ENCODE measurements at places on chromosomes 5 and 9. TPM values are rescaled to one million over a fixed set of nuclear protein-coding genes. Genes with fewer than 3 reads are reported as not detected.

- H3K36me3 ChIP-seq, result peaks cover 5% of the 10 kb centered on the region
- H3K27me3 ChIP-seq, result no peaks in the 10 kb centered on the region
- no peak for DNase-seq
These were observed 13.0 kb downstream of the CLPTM1L start for GRCh38 chr5:1331861-1332405.

Gene SAPCD2
- 53.2 TPM for total RNA-seq

Gene FOXD4
- total RNA-seq, result 0.93 TPM

Gene ERAP2
- 33.7 TPM for total RNA-seq

Data from Karpas-422 (cell line).